ENCODE measurements at places on chromosomes 1 and 21.

DNA sequence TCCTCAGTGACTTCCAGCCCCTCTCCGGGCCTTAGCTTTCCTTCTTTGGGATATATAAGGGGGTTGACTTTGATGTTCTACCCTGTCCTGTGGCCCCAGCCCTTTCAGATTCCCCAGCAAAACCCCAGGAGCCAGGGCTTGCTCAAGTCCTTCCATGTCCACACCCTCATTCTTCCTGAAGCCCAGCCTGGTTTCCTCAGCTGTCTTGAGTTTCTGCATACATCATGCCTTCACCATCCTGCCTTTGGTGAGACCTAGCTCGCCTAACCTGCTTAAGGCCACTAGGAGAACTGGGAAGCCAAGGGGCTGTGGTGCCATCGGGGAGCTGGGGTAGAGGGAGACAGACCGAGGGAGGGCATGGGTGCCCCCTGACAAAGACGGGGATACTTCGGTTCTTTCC is 17.2 kb upstream of the PEF1 start:
- DNase-seq: no peak

GRCh38 chr1:208065862-208066261 is 154.9 kb upstream of the CD34 start:
- DNase-seq: no peak

GRCh38 chr21:28427394-28428022 is 565.2 kb downstream of the LTN1 start:
- DNase-seq: no peak

DNA sequence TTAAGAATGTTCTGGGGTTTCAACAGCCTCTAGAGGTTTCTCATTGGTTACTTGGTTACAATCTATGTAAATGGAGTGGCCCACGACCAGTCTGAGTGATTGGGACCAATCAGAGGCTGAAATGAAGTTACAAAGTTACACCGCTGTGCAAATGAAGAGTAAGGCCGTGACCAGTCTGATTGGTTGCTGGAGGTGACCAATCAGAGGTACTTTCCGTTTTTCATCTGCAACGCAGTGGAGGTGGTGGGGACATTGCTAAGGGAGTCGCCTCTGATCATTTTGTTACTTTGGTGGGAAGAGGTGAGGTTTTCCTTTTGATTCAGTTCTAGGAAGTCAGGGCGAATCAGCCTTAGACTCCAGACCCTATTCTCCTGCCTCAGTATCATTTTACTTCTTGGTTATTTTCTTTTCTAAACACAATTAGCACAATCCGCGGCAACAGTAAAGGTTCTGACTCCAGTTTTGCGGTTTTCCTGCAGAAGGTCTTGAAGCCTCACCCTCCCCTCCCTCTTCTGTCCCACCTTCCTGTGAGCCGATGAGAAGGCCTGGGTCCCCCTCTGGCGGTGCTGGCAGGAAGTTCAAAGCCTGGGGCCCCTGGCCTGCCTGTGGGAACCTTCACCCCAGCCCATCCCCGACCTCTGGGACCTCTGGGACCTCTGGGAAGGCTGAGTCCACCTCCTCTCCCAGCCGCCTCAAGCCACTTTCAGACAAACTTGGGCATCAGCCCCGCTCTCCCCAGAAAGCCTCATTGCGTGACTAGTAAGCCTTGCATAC is 38.7 kb upstream of the TTC34 start:
- DNase-seq: no peak

- DNase-seq: no peak
Measured at GRCh38 chr1:4908486-4908885, 254.1 kb downstream of the AJAP1 start.

Data from T47D (cell line).